ENCODE measurements at places on chromosomes 12 and 14.

- DNase-seq: no peak
Measured at GRCh38 chr14:46368275-46368674, 283.3 kb downstream of the RPL10L start.

DNA sequence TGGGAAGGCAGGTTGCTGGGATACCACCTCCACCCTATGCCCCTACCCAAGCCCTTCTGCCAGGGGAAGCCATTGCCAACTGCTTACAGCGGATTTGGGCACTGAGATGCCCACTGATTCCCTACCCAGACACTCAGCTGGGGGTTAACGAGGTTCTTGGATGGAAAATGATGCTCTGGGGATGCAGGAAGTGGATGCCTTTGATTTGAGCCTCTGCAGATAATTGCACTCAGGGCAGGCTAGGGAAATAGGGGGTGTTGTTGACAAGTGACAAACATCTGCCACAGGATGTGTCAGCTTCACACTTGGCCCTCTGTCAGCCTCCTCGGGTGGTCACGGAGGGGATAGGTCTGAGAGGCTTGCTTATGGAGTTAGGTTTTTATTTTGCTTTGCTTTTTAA is 57.4 kb downstream of the RPH3A start:
- no peak for DNase-seq

DNA sequence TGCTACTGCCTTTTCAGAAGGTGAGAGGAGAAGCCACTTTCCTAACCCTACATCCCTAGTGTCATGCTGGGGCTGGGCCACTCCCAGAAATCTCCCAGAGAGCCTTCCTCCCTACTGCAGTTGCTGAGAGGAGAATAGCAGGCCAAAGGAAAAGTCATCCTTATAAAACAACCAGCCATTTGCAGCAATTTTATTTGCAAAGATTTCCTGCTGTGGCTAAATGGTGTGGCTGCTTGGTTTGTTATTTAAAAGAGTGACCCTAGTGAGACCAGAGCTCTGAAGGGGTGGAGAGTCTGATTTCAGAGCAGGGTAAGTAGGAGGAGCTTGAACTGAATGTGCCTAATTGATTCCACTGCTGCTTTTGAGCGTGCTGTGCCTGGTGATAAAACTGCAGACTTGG is 232.0 kb downstream of the GRIN2B start:
- no peak for DNase-seq

DNA sequence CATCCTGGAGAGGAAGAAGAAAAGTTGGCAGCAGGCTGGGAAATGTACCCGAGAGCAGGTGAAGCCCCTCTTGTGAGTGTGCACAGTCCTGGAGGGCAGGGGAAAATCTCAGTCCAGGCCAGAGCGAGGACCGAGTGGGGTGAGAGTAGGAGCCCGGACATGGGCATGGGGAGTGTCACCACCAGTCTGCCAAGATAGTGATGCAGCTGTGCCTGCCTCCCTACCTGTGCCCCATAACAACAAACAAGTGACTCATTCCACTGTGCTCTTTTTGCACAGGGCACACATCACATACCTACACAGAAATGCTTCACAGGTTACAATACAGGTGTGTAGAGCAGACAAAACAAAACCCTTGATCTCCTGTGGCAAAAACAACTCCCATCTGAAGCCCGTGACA is 205.9 kb upstream of the PELI2 start:
- DNase-seq: no peak

- DNase-seq: no peak
Measured at GRCh38 chr14:71594821-71595220, 337.4 kb upstream of the RGS6 start.

DNA sequence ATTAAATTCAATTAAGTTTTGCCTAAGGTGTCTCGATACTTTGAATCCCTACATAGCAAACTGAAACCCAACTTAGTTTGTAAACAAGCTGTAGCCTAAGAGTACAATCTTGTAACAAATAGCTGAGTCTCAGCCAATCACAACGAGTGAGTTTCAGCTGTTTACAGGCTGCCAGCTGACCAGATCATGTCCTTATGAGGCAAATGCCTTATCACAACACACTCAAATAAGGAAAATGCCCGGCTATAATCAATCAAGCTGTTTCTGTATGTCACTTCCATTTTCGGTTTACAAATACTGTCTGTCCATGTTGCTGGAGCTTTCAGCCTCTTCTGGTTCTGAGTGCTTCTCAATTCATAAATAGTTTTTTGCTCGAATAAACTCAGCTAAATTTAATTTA is 943.8 kb downstream of the SLC16A7 start:
- no peak for DNase-seq

GRCh38 chr12:1907652-1908611 is 10.5 kb downstream of the CACNA2D4 start:
- no peak for DNase-seq

- no peak for DNase-seq
Measured at GRCh38 chr12:87427770-87428169, 601.4 kb downstream of the C12orf50 start.

DNA sequence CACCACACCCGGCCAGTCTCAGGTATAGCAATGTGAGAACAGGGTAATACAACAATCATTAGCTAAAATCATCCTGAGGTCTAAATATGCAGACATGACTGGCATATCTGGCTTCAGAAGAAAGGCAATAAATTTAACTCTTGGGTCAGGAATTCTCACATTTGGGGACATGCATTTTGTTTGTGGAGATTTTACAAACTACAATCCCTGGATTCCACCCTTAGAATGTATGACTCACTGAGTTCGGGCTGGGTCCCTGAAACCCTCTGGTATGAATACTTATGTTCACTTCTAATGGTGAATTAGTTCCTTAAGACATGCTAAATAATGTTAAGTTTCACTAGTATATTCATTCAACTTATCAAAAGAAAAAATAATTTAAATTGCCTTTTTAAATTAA is 98.9 kb upstream of the HMGA2 start:
- no peak for DNase-seq

DNA sequence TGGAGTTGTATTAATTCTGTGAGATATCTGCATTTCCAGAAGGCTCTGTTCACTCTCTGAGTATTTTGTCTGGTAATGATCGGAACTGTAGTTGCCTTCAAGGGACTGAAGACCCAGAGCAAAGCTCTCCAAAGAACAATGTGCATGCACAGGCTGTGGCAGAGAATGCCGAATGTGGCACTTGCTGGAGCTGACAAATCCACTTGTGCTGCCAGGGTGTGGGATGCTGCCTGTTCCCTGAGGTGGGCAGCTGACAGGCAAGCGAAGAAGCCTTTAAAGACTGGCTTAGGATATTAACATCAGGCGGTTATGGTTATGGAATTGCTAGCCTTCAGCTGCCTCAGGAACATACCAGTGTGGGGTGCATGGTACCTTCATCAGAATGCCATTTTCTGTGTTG is 419.9 kb upstream of the ATP2B1 start:
- no peak for DNase-seq

DNA sequence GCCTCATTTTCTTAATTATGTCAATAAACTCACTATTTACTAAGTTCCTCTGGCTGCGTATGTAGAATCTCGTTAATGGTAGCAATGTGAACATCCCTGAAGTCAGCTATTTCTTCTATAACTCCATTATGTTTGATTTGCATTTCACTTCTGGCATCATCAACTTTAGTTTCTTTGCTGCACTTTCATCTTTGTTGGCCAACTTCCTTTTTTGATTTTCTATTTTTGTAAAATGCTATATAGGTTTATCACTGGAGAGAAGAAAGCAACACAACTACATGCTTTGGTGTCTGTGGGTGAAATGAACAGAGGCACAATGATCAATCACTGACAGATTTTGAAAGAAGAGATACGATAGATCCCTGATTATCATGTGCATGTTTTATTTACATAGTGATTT is 58.5 kb upstream of the ATF7IP start:
- no peak for DNase-seq

DNA sequence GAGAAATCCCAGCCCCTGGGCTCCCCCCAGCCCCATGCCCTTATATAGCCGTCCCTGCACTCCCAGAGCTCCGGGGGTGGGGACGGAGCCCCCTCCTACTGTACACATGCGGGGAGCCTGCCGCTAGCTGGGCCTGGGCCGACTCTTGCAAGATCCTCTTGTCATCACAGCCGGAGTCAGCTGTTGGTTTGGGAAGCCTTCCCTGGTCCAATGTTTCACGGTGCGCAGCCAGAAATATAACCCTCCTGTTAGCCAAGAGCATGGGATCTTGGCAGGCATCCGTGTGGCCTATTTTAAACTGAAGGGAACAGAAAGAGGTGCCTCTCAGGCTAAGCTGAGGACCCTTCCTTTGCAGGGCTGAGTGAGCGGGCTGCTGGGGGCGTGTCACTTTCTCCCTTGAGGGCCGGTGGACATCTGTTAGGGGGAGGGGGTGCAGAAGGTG is 175.3 kb downstream of the TSPAN9 start:
- DNase-seq: no peak

DNA sequence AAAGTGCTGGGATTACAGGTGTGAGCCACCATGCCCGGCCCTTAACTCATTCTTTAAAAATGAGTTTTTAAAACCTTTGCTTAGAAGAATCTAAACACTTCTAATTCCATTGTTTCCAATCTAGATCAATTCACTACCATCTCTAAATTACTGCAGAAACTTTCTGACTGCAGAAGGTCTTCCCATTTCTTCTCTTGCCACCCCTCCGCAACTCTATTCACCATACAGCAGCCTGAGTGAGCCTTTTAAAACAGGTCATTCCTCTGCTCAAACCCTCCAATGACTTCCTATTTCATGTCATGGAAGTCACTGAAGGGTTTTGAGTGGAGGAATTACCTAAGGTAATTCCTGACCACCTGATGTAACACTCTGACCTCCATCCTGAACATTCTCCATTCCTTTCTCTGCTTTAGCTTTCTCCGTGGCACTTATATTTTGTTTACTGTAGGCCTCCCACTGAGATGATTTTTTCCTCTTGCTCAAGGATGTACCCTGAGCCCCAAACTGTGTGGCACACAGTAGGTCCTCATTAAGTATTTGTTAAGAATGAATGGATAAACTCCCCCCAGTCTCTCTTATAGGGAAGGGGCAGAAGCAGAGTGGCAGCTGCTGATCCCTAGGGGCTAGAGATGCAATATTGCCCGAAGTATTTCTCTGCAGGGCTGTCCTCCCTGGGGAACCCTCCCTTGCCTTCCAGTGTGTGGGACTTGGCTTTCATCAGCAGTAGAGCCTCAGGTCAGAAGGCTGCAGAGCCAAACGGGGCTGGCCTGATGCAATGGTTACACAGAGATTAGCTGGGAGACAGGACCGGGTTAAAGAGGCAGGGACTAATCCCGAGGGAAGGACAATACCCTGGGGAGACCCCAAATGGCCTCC is 1.2 kb downstream of the DDIT3 start:
- no peak for DNase-seq

DNA sequence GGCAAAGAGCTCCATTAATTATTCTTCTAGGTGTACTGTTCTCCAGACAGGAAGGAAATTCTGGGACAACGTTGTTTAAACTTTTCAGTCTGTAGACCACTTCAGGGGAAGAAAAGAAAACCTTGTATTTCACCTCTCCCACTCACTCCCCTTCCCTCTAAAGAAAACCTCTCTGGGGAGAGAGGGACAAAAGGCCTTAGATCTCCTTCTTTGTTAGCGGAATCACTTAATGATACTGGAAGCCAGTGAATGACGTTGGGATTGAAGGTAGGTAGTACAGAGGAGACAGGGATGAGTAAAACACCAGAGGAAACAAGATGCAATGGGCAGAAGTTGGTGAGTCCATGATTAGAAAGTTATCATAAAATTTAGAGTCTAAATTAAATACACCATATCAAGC is 38.7 kb upstream of the SGPP1 start:
- DNase-seq: no peak

DNA sequence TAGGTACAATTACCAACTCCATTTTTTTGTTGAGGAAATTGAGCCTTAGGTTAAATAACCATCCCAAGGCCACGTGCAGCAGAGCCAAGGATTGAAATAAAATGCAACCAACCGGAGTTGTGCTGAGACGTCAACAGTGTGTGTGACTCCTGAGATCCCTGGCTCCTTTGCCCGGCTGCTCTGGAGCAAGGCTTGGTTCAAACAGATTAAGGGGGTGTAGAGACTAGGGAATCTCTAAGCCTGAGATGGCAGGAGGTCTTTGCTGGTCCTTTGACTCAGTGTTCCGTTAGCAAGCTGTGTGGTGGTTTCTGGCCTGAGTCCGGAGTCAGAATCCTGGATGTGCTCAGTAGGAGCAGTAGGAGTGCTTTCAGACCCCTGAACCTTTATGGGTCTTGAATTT is 1.4 kb upstream of the SLC8A3 start:
- DNase-seq: no peak

DNA sequence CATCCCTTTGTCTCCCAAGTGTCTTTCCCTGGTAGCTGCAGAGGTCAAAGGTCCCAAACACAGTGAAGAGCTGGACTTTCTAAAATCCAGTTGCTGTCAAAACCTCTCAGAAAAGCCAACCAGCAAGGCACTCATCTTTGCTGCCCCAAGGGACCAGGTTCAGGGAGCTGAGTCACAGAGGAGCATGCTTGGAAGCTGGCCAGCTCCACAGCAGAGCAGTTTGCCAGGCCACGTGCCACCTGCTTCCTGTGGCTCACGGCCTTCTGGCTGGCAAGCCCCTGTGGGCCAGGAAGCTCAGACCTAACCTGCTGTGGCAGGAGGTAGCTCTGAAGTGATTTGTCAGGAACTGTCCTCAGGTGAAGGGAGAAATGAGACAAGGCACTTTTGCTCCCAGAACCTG is 3.6 kb downstream of the ISCU start:
- no peak for DNase-seq

GRCh38 chr12:120909633-120910298 is 5.6 kb upstream of the SPPL3 start:
- no peak for DNase-seq

GRCh38 chr12:121299662-121300061 is 3.2 kb upstream of the CAMKK2 start:
- no peak for DNase-seq

DNA sequence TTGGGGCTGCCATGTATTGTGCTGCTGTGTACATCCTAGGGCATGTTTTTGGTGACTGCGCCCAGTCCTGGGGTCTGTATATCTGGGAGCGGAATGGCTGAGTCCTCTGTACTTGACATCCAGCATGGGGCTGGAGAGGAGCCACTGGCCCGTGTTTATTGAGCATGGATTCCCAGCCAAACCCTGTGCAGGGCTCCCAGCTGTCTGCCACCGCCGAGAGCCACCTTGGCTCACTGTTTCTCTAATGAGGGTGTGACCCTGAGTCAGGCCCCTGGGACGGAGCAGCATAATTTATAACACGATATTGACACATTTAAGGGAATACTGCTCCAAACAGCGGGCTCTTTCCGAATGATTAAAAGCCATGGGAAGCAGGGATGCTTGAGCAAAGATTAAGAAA is 211.5 kb upstream of the PWP1 start:
- DNase-seq: no peak

- peak; percentile 44 for DNase-seq
Measured at GRCh38 chr14:22002860-22003284, 329.3 kb upstream of the OR4E1 start.

Measured in stimulated activated CD4-positive, alpha-beta T cell treated with anti-CD3 and anti-CD28 coated beads, Interleukin-1b, Interleukin-23, amount 100 ng/mL, for 1 hour (primary cell).